ENCODE measurements at places on chromosomes 12 and 14.

- no peak for DNase-seq
Observed at GRCh38 chr12:30968211-30968610, 41.7 kb downstream of the TSPAN11 start.

GRCh38 chr14:65604936-65605335 is 192.4 kb downstream of the FUT8 start:
- DNase-seq = no peak

- DNase-seq = no peak
Observed at GRCh38 chr14:101025131-101025530, 121.6 kb upstream of the RTL1 start.

- DNase-seq = no peak
Observed at GRCh38 chr12:110931315-110931728, 10.9 kb upstream of the MYL2 start.

- DNase-seq = no peak
Observed at GRCh38 chr12:114827461-114827860, 143.5 kb upstream of the TBX3 start.

GRCh38 chr14:60327447-60328331 is 78.7 kb downstream of the PPM1A start:
- DNase-seq = no peak

- no peak for DNase-seq
Observed at GRCh38 chr14:31543969-31544799, 17.0 kb upstream of the NUBPL start.

DNA sequence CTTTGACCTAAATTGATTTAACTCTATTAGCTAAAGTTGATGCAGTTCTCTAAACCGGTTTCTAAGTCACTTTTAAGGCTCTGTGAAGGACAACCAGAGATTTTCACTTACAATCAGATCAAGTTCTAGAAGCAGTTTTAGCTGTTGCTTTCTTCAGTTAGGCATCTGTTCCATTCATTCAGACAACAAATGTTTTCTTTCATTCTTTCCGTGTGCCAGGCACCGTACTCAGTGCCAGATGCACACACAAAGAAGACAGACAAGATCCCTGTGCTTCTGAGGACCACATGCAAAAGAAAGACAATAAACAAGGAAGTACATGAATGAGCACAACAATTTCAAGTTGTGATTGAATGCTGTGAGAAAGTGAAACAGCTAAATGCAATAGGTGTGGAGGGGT is 11.1 kb upstream of the EGLN3 start:
- DNase-seq = no peak

GRCh38 chr12:94872671-94872970 is 130.9 kb downstream of the NDUFA12 start:
- no peak for DNase-seq

DNA sequence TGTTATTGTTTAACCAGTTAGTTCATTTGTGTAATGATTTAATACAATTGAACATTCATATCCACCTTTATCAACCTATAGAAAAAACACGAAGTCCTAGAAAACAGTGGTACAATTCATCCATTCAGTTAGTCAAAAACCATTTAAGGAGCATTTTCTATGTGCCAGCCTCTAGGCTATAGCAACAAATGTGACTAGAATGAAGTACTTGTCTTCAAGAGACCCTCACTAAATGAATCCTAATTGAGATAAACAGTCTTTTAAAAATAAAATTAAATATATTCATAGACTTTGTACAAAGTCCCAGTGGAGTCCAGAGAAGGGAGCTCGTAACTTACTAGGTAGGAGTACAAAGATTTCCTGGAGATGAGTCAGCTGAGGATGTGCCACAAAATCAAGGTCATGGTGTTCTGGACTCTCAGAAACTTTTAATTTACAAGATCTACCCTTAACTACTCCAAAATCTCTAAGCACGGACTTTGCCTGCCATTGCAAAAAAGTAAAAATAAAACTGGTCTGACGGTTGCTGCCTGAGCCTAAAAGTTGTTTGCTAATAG is 430.7 kb upstream of the DCN start:
- DNase-seq = no peak

DNA sequence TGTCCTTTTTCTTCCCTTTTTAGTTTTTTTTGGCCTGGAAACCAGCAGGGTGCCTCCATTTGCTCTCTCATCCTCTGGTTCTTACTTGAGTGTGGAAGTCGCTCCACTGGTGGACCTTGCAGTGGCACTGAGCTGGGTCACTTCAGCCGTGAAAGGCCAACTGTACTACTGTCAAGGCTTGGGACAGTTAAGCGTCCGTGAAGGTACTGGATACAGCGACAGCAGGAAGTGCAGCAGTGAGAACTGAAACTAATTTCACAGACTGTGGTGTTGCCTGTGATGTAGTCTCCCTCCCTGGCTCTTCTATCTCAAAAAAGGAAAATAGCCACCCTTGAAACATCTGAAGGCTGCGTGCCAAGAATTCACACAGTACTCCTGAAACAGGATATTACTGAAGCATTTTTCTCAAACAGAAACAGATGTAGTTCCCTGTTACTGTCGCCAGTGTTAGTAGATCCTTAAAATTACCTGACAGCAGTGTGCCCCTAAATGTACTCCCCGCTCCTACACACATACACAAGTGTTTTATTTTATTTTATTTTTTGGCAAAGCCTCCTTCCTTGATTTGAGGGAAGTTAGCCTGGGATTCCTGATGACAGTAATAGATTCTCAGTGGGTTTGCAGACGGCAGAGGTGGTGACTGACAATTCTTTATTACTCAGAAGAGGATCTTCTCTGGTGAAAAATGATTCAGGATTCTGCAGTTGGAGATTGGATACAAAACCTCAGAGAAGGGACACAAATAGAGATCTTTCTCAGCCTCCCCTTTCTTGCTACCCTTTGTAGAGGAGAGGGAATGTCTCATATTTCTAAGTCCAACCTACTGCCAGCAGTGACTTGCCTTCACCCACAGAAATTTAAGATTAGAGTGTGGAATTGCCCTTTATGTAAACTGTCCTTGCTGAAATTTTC is 4.4 kb downstream of the SUSD6 start:
- peak; percentile 75 for DNase-seq

GRCh38 chr14:54048736-54049135 is 92.1 kb upstream of the BMP4 start:
- no peak for DNase-seq

GRCh38 chr12:106246891-106247673 is 738 bp downstream of the CKAP4 start:
- no peak for DNase-seq

GRCh38 chr12:88591343-88591742 is 11.1 kb upstream of the KITLG start:
- DNase-seq = no peak

DNA sequence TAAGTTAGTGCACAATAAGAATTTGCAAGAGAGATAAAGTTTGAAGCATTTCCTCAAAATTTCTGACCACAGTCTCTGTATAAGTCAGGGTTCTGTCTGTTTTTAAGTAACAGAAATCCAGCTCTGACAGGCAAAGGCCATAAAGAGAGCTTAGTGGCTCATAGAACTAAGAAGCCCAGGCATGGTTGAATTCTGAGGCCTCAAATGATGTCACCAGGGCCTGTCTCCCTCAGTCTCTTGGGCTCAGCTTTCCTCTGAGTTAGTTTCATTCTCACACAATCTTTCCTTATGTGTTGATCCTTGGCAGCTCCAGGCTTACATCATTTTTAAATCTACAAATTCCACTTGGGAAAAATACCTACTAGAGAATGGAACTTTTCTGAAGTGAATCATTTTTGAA is 173.4 kb upstream of the ATP2B1 start:
- peak; percentile 46 for DNase-seq

GRCh38 chr14:34053666-34054065 is 102.8 kb upstream of the EGLN3 start:
- DNase-seq = no peak

GRCh38 chr12:31783996-31784645 is 55.3 kb upstream of the AMN1 start:
- DNase-seq = no peak

All from GM04504 (cell line).